ENCODE measurements at places on chromosomes 1 and 21. TPM values are rescaled to one million over a fixed set of nuclear protein-coding genes. Genes with fewer than 3 reads are reported as not detected.

Gene CBS
- 16.6 TPM for total RNA-seq

Gene TAS1R1
- total RNA-seq, result not detected

DNA sequence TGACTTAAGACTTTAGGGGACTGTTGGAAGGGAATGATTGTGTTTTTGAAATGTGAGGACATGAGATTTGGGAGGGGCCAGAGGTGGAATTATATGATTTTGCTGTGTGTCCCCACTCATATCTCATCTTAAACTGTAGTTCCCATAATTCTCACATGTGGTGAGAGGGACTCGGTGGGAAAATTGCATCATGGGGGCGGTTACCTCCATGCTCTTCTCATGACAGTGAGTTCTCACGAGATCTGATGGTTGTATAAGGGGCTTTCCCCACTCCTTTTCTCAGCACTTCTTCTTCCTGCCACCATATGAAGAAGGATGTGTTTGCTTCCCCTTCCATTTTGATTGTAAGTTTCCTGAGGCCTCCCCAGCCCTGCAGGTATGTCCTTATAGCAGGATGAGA is 35.0 kb upstream of the SCAF4 start:
- no peak overlapping the region for H3K4me3 ChIP-seq
- no peak overlapping the region for H3K27ac ChIP-seq
- H3K36me3 ChIP-seq, result no peaks in the 10 kb centered on the region
- peaks cover 2% of the 10 kb centered on the region for H3K27me3 ChIP-seq
- no peak for DNase-seq
- peaks cover 3% of the 10 kb centered on the region for H3K4me1 ChIP-seq

DNA sequence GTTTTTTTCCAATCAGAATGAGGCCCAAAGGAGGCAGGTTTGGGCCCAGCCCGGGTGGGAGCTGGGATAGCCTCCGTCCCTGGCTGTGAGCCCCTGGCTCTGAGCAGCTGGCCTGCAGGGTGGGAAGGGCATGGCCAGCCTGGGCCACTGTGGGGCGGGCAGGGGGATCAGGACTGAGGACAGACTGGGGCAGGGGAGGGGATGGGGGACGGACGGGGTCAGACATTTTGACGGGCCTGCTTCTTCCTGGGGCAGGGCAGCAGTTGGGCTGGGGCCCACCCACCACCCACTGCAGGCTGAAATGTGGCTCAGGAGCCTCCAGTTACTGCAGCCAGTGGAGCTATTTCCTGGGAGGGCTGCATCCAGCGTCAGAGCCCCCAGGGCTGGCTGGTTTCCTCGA is 2.5 kb upstream of the SLC6A9 start:
- no peak overlapping the region for H3K27ac ChIP-seq
- H3K36me3 ChIP-seq, result no peaks in the 10 kb centered on the region
- H3K27me3 ChIP-seq, result no peaks in the 10 kb centered on the region
- H3K4me3 ChIP-seq, result no peak overlapping the region

GRCh38 chr21:31552826-31553225 is 106.7 kb upstream of the SOD1 start:
- no peak overlapping the region for H3K4me3 ChIP-seq
- H3K4me1 ChIP-seq, result peaks cover 20% of the 10 kb centered on the region
- H3K27me3 ChIP-seq, result no peaks in the 10 kb centered on the region
